ENCODE measurements at places on chromosomes 4 and X.

DNA sequence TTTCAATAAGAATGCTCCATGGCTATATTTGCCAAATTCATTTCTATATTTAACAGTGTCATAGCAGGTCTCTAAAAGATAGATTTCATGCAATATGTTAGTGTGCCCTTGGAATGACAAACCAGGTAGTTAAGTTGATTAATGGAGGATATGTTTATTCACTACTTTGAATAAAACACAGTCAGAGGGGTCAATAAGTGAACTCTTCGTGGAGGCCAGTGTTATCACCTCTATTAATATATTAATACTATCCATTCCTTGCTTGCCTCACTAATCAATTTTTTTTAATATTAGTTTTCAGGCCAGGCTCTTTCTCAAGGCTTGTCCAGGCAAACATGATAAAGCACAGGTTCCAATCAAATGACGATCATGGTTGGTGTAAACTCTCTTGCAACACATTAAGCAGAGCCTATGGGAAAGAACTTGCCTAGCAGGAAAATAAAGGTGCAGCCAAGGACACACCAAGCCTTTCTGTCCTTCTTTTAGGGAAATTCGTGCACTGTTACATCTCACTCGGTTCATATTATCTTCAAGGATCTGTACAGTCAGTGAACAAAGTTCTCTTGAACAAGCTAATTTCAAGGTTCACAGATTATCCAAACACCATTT lies 144.7 kb downstream of the DCK start:
- peak overlapping the region; percentile 56 for H3K27ac ChIP-seq
- H3K36me3 ChIP-seq, result no peaks in the 10 kb centered on the region
- peaks cover 3% of the 10 kb centered on the region for H3K4me1 ChIP-seq
- no peaks in the 10 kb centered on the region for H3K27me3 ChIP-seq
- no peak overlapping the region for H3K4me3 ChIP-seq
- no peak for DNase-seq

- DNase-seq, result no peak
- H3K36me3 ChIP-seq, result no peaks in the 10 kb centered on the region
- peaks cover 3% of the 10 kb centered on the region for H3K27me3 ChIP-seq
- no peak overlapping the region for H3K27ac ChIP-seq
- H3K4me3 ChIP-seq, result no peak overlapping the region
These were observed 68.8 kb downstream of the RTL5 start for GRCh38 chrX:72062916-72063315.

- H3K4me1 ChIP-seq, result no peaks in the 10 kb centered on the region
- no peaks in the 10 kb centered on the region for H3K36me3 ChIP-seq
- no peaks in the 10 kb centered on the region for H3K27me3 ChIP-seq
These were observed 730.3 kb downstream of the TRIML1 start for GRCh38 chr4:188869581-188869980.

- H3K4me3 ChIP-seq, result no peak overlapping the region
- no peak overlapping the region for H3K27ac ChIP-seq
- no peak for DNase-seq
- peaks cover 11% of the 10 kb centered on the region for H3K4me1 ChIP-seq
These were observed 30.8 kb upstream of the PLA2G12A start for GRCh38 chr4:109760682-109761081.

DNA sequence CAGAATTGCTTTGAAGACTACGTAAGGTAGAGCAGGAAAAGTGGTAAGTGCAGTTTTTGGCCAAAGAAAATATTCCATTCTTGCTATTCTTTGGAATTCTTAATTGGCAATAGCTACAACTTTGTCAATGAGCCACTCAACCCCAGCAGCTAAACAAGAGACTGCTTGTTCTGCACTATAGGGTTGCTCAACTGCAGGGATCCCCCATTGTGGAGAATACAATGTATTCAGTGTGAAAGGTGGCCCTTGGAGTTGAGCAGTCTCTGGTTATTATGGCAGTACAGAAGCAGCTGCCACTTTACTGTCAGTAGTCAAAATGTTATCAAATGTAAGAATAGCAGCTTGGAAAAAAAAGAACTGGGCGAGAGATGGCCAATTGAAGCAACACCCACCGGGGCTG lies 808.7 kb downstream of the CENPC start:
- no peaks in the 10 kb centered on the region for H3K27me3 ChIP-seq
- no peak overlapping the region for H3K27ac ChIP-seq
- H3K36me3 ChIP-seq, result no peaks in the 10 kb centered on the region
- H3K4me3 ChIP-seq, result no peak overlapping the region

DNA sequence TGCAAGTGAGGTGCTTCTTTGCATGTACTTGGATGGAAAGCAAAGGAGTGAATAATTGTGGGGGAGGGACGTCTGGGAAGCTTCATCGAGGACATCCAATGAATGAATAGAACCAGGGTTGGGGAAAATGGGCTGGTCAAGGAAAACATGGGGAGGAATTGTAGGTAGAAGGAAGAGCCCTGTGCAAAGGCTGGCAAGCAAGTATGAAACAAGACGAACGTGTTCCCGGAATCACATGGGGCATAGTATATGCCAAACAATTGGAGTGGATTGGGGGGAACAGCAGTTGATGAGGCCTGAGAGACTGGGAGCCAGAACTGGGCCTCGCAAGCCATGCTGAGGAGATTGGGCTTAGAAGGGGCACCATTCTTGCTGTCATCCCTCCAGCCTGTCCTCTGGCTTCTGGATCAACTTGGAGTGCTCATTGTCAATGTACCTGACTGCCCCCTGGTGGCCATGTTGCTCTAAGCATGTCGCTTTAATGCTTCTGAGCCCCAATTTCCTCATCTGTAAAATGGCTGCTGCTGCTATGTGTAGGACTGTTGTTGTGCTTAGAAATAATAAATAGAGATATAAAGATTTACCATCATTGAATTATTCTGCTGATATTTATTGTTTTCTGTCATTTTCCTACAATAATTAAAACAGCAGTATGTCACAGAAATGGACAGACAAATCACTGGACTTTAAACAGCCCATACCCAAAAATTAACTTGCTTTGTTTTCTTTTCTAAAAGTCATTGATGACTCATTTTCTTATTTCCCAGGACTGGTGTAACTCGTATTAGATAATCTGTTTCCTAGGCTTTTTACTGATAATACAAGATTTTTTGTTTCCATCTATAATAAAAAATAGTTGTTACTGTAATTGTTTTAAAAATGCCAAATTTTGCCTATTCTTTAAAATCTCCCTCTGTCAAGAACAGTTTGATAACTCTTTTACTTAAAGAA lies 66.4 kb downstream of the JADE3 start:
- no peak overlapping the region for H3K27ac ChIP-seq
- no peak overlapping the region for H3K4me3 ChIP-seq
- no peaks in the 10 kb centered on the region for H3K36me3 ChIP-seq
- peak; percentile 73 for DNase-seq
- no peaks in the 10 kb centered on the region for H3K27me3 ChIP-seq
- H3K4me1 ChIP-seq, result no peaks in the 10 kb centered on the region

DNA sequence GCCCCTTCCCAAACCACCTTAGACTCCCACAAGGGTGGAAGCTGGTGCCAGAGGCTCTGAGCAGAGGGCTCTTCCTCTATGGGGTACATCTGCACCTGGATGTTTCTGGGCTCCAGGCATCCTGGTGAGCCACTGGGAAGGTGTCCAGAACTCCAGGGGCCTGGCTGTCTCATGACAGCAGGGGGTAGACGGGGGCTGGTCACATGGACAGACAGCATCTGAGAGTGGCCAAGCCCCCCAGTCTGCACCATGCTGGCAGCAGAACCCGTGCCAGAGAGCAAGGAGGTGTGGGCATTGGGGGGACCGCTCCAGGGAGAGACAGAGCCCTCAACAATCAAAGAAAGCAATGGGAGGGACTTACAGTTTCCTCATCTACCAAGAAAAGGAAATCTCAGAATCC lies 39.5 kb downstream of the ZFYVE28 start:
- no peak for DNase-seq
- H3K4me1 ChIP-seq, result no peaks in the 10 kb centered on the region
- H3K4me3 ChIP-seq, result no peak overlapping the region
- H3K27me3 ChIP-seq, result no peaks in the 10 kb centered on the region

- DNase-seq, result no peak
- no peaks in the 10 kb centered on the region for H3K36me3 ChIP-seq
- no peak overlapping the region for H3K27ac ChIP-seq
These were observed 550.5 kb upstream of the BOD1L1 start for GRCh38 chr4:14177987-14178386.

- DNase-seq, result no peak
- H3K4me1 ChIP-seq, result no peaks in the 10 kb centered on the region
- H3K36me3 ChIP-seq, result no peaks in the 10 kb centered on the region
These were observed 13.6 kb upstream of the HSFX3 start for GRCh38 chrX:149563359-149563758.

DNA sequence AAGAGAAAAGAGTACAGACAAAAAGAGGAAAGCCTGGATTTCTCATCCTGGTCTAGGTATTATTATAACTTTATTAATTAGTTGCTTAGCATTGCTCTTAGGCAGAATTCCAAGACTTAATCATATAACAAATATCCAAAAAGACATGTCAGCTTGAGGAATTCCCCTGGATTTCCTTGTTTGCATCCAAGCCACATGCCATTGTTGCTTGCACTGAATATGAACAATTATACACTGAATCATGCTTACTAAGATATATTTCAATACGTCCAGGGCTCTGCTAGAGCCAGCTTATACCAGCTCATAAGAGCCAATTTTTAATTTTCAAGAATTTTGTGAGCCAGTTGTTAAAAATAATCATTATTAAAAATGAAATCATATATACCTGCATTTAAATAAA lies 5.5 kb upstream of the TLR10 start:
- peak overlapping the region; percentile 44 for H3K27ac ChIP-seq
- H3K4me1 ChIP-seq, result peaks cover 20% of the 10 kb centered on the region
- H3K4me3 ChIP-seq, result no peak overlapping the region

- H3K27me3 ChIP-seq, result no peaks in the 10 kb centered on the region
- no peak for DNase-seq
- H3K4me1 ChIP-seq, result no peaks in the 10 kb centered on the region
- H3K36me3 ChIP-seq, result no peaks in the 10 kb centered on the region
These were observed 19.0 kb downstream of the FAM47E start for GRCh38 chr4:76270244-76271175.

GRCh38 chrX:17390419-17390850 lies 15.4 kb downstream of the NHS start:
- no peaks in the 10 kb centered on the region for H3K27me3 ChIP-seq
- no peaks in the 10 kb centered on the region for H3K36me3 ChIP-seq
- H3K4me3 ChIP-seq, result no peak overlapping the region
- DNase-seq, result no peak

GRCh38 chrX:16979226-16979625 lies 32.8 kb downstream of the REPS2 start:
- no peak overlapping the region for H3K4me3 ChIP-seq
- no peaks in the 10 kb centered on the region for H3K4me1 ChIP-seq
- no peak overlapping the region for H3K27ac ChIP-seq
- DNase-seq, result no peak
- H3K27me3 ChIP-seq, result no peaks in the 10 kb centered on the region

DNA sequence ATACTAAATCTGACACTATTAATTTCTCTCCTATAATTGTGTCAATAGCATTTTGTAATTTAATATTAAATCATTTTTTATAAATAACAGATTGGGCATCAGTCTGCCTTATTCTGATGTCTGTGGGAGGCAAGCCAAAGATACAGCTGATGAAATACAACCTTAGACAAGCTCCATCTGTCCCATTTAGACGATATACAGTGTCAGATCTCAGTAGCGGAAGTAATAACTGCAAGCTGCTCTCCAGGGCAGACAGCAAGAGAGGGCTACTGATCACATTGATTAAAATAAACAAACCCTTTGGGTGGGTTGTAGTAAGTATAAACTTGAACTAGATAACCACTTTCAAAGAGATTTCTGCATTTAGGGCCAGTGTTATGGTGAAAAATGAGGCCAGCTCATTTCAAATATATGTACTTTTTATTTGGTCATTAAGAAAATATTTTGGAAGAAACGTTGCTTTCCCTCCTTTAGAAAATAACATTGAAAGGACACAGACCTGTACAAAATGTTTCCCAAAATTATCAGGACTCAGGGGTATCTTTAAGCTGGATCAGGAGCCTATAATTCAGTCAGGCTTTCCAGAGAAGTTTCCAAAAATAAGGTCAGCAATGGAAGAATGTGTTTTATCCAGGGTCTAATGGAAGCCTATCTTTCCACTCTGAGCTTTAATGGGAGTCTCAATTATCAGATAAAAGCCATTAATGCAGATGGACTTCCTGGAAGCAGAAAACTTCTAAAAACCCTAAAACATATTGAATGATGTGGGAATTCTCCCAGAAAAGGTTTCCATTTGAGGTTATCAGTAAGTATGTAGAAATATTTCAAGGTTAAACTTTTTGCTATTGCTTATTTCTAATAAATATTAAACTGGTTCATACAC lies 1028.8 kb upstream of the IGFBP7 start:
- H3K27me3 ChIP-seq, result no peaks in the 10 kb centered on the region
- no peak overlapping the region for H3K27ac ChIP-seq

DNA sequence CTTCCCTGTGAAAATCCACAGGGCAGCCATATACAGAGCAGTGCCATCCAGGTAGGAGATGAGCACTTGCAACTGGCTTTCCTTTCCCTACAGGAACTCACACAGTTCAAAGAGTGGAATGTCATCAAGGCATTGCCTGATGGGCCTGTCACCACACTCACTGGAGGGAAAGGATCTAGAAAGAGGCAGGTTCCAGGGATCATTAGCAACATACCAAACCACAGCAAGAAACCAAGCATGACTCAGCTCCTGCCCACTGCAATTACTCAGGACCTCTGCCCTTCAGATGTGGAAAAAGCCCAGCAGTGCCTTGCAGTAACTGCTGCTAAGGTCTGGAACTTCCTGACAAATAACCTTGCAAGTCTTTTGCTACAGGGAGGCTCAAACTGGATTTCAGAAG lies 101.2 kb downstream of the ZNF674 start:
- no peaks in the 10 kb centered on the region for H3K4me1 ChIP-seq
- H3K36me3 ChIP-seq, result no peaks in the 10 kb centered on the region

GRCh38 chrX:34275699-34276098 lies 143.6 kb upstream of the FAM47A start:
- DNase-seq, result no peak
- H3K27ac ChIP-seq, result no peak overlapping the region
- no peak overlapping the region for H3K4me3 ChIP-seq
- H3K27me3 ChIP-seq, result no peaks in the 10 kb centered on the region

GRCh38 chrX:10525381-10526120 lies 94.8 kb downstream of the MID1 start:
- no peak overlapping the region for H3K4me3 ChIP-seq
- peaks cover 3% of the 10 kb centered on the region for H3K27me3 ChIP-seq
- no peak overlapping the region for H3K27ac ChIP-seq
- H3K36me3 ChIP-seq, result no peaks in the 10 kb centered on the region

Measured in pancreas (tissue), 10 donors.